ENCODE measurements at places on chromosomes 2 and 18.

- DNase-seq = no peak
Measured at GRCh38 chr2:151150331-151151320, 111.0 kb downstream of the RBM43 start.

DNA sequence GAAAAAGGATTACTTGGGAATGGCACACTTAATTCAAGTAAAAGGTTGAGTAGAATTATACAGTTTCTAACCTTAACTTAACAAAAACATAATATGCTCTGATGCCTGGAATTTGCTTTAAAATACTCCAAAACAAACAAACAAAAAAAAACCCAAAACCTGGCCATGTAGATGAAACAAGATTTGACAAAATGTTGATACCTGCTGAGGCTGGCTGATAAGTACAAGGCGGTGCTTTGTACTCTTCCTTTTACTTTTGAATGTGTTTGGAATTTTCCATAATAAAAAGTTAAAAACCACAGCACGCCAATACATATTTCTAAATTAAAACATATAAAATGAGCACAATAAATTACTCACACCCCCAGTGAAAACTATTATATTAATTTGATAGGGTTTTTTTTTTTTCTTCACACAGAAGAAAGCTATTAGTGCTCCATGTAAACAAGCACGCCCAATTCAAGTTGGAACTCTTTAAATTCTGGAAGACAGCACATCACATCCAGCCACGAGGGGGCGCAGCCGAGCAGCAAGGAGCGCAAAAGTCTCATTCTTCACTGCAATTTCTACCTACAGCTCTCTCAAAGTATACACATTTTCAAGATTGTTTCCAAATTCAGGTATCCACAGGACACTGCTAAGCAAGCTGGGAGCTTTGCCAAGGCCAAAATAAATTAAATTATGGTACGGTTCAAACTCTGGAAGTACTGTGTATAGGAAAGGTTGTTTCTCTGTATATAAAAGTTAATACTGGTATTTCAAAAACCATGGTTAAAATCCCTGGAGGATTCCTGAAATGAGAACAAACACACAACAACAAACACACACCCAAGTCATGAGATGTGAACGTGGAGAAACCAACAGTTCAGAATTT is 7.5 kb downstream of the SERTAD2 start:
- DNase-seq = peak; percentile 39

DNA sequence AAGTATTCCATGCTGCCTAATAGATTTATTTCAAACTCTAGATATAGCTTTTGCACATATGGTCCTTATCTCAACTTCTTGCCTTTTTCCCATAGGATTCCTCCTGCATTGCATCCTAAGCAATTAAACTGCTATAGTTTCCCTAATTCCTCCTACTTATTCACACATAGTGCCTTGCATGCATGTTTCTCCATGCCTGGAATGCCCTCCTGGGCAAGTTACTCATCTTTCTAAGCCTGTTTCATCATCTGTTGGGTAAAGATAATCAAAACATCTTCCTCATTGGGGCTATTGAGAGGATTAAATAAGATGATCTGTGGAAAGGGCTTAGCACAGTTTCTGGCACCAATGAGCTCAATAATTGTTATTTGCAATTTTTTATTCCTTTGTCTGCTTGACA is 726.5 kb downstream of the SLC4A3 start:
- DNase-seq = no peak

DNA sequence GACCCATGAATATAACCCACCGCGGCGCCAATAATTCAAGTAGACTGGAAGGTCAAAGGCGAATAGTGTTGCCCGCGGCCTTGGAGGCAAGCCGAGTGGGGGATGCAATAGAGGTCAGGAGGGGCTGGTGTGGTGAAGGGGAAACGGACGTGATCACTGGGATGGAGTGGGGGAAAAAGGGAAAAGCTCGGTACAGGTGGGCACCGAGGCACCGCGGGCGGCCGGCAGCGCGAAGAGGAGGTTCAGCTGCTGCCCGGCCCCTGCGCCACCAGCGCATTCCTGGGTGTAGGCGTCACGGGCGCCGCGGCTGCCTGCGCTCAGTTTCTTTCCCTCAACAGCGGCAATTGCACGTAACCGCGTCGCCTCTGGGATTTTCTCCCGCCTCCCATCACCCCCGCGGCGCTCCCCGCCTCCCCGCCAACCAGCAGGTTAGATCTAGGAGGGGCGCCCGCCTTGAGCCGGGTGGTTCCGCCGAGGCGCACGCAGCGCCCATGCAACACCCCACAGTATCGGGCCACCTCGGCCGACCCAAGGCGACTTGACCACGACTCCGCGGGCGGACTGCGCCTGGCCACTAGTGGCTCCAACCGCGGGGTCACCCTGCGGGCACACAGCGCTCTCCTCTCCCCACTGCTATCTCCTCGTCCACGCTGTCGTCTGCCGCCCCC is 1.5 kb downstream of the RND3 start:
- DNase-seq = no peak

GRCh38 chr2:39140322-39140847 is 19.5 kb upstream of the SOS1 start:
- no peak for DNase-seq

- no peak for DNase-seq
Measured at GRCh38 chr2:168365094-168365621, 90.9 kb upstream of the CERS6 start.

DNA sequence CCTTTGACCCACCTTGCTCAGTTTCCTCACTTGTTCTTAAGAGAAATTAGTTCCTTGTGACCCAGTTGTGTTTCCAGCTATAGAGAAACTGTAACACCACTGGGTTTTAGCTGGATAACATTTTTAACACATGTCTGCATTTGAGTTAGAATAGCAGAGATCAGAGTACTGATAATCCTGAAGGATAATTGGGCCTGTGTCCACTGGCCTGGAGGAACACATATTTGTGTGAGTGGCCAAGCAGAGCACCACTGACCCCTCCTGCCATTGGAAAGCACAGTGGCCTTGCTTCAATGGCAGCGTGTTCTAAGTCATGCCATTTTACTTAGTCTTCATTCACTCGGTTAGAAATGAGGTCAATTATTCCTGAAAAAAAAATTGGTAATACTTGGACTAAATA is 42.6 kb downstream of the PKP4 start:
- DNase-seq = no peak

- no peak for DNase-seq
Measured at GRCh38 chr2:43194121-43194869, 32.1 kb downstream of the ZFP36L2 start.

DNA sequence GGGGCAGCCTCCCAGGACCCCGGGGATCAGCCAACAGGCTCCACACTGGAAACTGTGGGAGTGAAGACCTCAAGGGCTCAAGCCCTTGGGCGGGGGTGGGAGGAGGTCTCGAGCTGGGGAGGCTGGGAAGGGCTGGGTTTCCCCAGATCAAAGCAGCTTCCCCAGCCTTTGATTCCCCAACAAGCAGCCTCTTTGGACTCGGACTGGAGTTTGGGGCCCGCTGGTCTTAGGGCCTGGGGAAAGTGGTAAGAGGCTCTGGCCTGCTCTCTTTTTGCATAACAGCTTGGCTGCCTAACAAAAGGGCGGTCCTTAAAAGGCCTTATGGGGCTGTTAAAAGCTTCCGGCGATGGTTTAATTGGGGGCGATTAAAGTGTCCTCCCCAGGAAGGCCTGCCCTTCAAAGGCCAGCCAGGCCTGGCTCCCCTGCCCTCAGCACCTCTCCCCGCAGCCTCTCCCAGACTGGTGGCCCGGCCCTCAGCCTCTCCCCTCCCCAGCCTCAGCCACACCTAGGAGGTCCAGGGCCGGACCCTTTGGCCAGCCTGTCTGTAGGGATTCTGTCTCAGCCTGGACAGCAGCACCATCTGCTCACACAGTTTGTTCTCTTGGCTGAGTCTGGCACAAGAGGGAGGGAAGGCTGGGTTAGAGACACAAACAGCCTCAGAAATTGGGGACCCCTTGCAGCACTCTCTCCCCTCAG is 39.6 kb downstream of the ZFP36L2 start:
- DNase-seq = no peak

GRCh38 chr2:85545780-85546240 is 6.8 kb downstream of the MAT2A start:
- DNase-seq = no peak

Measured in HS-5 (cell line).